ENCODE measurements at places on chromosomes 7 and 10.

GRCh38 chr10:95697429-95697828 lies 3.7 kb upstream of the TCTN3 start:
- no peak for DNase-seq

DNA sequence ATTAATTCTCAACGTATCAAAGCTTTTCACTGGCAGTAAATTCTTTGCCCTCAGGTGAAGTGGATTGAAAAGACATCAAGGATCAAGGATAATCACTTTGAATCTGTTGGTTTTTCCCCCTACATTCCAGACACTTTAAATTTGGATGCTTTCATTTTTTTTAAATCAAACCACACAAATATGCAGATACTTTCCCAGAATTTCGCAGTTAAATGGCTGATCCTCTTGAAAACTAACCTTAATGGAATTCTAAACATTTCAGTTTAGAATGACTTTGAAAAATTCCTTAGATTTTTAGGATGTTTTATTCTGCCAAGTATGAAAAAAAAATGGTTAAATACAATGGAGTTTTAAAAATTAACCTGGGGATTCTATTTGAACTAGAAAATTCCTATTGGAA lies 325.9 kb downstream of the GFRA1 start:
- no peak for DNase-seq

- DNase-seq = no peak
These were observed 19.4 kb downstream of the NOBOX start for GRCh38 chr7:144384071-144384470.

DNA sequence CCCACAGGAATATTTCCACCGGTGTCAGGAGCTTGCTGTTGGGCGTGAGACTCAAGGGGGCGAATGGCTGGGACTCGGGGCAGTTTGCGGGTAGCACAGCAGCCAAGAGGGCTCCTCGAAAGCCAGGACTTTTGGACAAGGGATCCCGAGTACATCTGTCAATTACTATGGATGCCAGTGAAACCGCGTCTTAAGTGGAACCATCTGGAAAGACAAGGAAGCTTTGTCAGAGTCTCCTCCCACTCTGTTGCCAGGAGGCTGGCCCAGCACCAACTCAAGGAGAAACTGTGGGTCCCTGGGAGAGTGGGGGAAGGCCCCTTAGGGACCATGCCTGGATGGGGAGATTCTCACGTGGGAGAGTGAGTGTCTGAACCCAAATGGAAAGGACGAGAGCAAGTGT lies 57.1 kb downstream of the C10orf143 start:
- no peak for DNase-seq

DNA sequence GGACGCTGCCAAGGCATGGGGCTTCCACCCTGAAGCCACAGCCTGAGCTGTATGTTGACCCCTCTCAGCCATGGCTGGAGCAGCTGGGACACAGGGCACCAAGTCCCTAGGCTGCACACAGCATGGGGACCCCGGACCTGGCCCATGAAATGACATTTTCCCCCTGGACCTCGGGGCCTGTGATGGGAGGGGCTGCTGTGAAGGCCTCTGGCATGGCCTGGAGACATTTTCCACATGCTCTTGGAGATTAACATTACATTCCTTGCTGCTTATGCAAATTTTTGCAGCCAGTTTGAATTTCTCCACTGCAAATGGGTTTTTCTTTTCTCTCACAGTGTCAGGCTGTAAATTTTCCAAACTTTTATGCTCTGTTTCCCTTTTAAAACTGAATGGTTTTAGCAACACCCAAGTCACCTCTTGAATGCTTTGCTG lies 463.6 kb downstream of the ZWINT start:
- no peak for DNase-seq

GRCh38 chr7:140364819-140365218 lies 33.5 kb downstream of the SLC37A3 start:
- DNase-seq = no peak

DNA sequence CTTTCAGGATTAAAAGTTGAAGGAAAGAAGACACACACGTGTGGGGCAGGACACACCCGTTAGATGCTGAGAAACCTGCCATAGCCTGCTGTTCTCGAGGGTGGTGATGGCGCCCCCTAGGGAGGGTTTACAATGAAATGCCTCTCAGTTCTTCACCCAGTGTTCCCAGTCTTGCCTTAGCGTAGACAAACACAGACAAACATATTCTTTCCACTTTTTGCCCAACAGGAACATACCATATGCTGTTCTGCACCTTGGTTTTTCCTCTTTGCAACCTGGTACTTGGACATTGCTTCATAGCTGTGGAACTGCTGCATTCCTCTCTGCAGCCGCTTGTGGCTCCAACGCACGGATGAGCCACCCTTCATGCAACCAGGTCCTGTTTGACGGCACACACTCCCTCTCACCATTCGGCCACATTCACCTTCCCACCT lies 23.3 kb upstream of the HSPA12A start:
- DNase-seq = no peak

DNA sequence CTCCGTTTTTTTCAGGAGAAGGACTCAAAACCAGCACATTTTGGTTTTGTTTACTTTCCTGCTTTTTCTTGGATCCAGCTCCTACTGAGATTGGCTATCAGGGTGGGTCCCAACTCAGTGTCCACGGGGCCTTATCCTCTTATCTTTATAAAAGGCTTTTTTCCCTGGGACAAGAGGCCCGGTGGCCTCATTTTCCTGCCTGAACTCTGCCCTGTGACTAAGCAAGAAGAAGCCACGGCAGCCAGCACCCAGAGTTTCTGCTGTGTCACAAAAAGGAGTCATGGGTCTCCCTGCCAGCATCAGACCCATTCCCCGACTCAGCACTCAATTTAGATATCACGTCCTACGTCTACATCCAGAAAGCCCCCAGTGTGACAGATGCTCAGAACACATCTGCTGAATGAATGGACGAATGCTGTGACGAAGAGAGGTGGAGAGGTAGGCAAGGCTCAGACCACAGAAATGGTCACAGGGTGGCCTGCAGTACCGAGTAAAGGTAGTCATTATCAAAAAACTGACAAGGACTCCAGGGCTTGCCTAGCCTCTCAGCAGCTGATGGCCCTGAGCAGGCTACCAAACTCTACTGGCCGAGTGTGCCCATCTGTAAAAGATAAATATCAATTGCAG lies 16.7 kb downstream of the DLG5 start:
- no peak for DNase-seq

- DNase-seq = no peak
These were observed 75.2 kb upstream of the PRR15 start for GRCh38 chr7:29488203-29488970.

DNA sequence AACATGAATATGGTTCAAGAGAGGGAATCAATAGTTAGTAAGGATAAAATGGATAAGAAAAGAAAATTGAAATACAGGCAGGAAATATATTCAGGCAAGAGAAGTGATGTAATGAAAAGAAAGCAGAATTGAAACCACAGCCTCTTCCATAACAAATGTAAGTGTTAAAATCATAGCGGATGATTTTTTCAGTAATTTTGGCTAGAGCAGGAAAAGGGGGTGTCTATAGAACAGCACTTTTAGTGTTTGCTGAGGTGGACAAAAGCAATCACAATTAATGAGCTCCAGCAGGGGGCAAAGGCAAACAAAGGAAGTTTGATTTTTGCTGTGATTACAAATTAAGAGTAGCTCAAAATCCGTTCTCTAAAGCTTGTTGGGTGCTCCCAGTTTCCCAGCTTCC lies 79.0 kb downstream of the TRIL start:
- DNase-seq = no peak

DNA sequence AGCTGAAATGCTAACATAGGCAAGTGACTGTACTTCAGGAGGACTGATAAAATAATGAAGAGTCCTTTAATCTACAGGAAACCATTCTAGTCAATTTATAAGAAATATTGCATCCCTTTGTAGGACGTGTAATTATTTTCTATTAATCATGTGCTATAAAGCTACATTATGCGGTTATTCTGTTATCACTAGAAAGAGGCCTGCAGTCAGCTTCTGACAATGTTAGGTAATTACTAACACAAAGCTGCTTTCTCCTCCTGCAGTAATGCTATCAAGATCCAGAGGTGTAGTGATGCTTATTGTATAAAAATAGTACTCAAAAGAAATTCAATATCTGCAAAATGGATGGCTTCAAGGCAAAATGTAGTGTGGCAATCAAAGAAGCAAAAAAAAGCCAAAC lies 191.1 kb downstream of the SKAP2 start:
- DNase-seq = no peak

GRCh38 chr7:124398937-124399552 lies 366.2 kb upstream of the TMEM229A start:
- no peak for DNase-seq

Measured in T-cell (primary cell).